PC-9 (cell line): ENCODE measurements at places on chromosomes 3 and 15. TPM values are rescaled to one million over a fixed set of nuclear protein-coding genes. Genes with fewer than 3 reads are reported as not detected.
A peak's percentile ranks its signal among the peaks of the same experiment; 100 is the strongest.

DNAJA4 gene
- 0.33 and 0.35 TPM in 2 replicates for total RNA-seq

LEKR1 gene
- 3.2 and 3.9 TPM in 2 replicates for total RNA-seq

RNU5B-1 gene
- total RNA-seq, result not detected in 2 replicates

PIGX gene
- 47.6 and 52.9 TPM in 2 replicates for total RNA-seq

VEPH1 gene
- total RNA-seq, result 4.0 and 5.1 TPM in 2 replicates

SAMMSON gene
- not detected in 2 replicates for total RNA-seq

GRCh38 chr15:66707310-66708082 lies 5.5 kb downstream of the SMAD6 start:
- H3K27me3 ChIP-seq, result no peaks in the 10 kb centered on the region
- no peak for DNase-seq
- no peak overlapping the region for H3K4me3 ChIP-seq
- H3K27ac ChIP-seq, result no peak overlapping the region
- peaks cover 16% of the 10 kb centered on the region for H3K4me1 ChIP-seq

DNA sequence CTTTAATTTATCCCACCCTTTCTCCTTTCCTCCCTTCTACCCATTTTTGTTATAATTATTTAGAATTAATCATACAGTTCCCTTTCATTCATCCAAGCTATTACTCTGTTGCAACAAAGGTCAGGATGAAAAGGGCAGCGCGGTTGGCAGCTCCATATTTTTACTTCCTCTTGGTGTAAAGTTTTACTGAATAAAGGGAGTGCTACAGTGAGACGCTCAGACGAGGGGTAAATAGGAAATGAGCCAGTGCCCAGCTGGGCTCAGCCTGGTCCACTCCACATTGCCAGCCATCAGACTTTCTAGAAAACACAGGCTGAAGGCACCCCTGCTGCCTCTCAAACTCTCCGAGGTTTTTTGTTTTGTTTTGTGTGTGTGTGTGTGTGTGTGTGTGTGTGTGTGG lies 21.9 kb upstream of the ZBTB38 start:
- no peak for DNase-seq
- no peaks in the 10 kb centered on the region for H3K36me3 ChIP-seq
- no peaks in the 10 kb centered on the region for H3K4me1 ChIP-seq
- H3K4me3 ChIP-seq, result no peak overlapping the region
- no peak overlapping the region for H3K27ac ChIP-seq

GRCh38 chr15:71463156-71463665 lies 347.1 kb upstream of the NR2E3 start:
- H3K4me1 ChIP-seq, result no peaks in the 10 kb centered on the region
- H3K4me3 ChIP-seq, result no peak overlapping the region
- H3K27ac ChIP-seq, result no peak overlapping the region
- no peaks in the 10 kb centered on the region for H3K36me3 ChIP-seq
- no peaks in the 10 kb centered on the region for H3K27me3 ChIP-seq
- no peak for DNase-seq

- no peak overlapping the region for H3K27ac ChIP-seq
- H3K4me3 ChIP-seq, result no peak overlapping the region
- no peak for DNase-seq
- no peaks in the 10 kb centered on the region for H3K4me1 ChIP-seq
- no peaks in the 10 kb centered on the region for H3K27me3 ChIP-seq
Observed at GRCh38 chr3:43256714-43257461, 29.5 kb upstream of the SNRK start.

DNA sequence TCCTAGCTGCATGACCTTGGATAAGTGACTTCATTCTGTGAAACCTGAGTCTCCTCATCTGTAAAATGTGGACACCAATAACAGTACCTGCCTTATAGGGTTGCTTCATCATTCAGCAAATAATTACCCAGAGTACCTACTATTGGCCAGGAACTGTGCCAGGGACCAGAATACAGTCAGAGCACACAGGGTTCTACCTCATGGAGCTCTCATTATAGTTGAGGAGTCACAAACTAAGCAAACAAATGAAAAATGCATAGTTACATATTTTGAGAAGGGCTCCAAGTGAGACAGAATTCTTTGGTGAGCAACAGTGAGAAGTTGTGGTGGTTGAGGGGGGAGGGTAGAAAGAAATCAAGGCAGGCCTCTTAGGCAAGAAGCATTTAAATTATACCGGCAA lies 308.6 kb upstream of the WNT5A start:
- no peak overlapping the region for H3K4me3 ChIP-seq
- no peaks in the 10 kb centered on the region; the same call in 1 of the 2 replicates for H3K36me3 ChIP-seq
- H3K27me3 ChIP-seq, result no peaks in the 10 kb centered on the region
- H3K4me1 ChIP-seq, result peaks cover 34% of the 10 kb centered on the region

DNA sequence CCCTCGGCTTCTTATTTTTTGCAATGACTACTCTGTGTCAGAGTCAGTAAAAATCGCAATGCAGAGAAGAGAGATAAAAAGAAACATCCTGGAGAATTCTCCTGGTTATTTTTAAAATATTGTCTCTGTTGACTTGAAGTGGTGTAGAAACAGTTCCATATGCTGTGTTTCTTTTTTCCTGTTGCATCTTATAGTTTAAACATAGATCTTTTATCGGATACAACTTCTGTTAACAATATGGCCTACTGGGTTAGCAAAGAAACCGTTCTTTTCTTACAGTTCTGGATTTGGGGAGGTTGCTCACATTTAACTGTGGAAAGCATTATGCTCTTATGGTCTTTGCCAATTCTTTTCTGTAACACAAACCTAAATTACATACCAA lies 769.1 kb upstream of the CFAP20DC start:
- peaks cover 4% of the 10 kb centered on the region; the same call in 1 of the 2 replicates for H3K36me3 ChIP-seq
- DNase-seq, result no peak
- peaks cover 56% of the 10 kb centered on the region for H3K4me1 ChIP-seq
- H3K27me3 ChIP-seq, result no peaks in the 10 kb centered on the region

- H3K4me3 ChIP-seq, result no peak overlapping the region
- peaks cover 9% of the 10 kb centered on the region; the same call in 1 of the 2 replicates for H3K4me1 ChIP-seq
- no peaks in the 10 kb centered on the region for H3K27me3 ChIP-seq
- H3K27ac ChIP-seq, result no peak overlapping the region
- no peak for DNase-seq
- peaks cover 3% of the 10 kb centered on the region; the same call in 1 of the 2 replicates for H3K36me3 ChIP-seq
Observed at GRCh38 chr3:69099576-69099975, 14.8 kb downstream of the ARL6IP5 start.

GRCh38 chr3:194998948-194999347 lies 272.0 kb downstream of the XXYLT1 start:
- H3K27me3 ChIP-seq, result no peaks in the 10 kb centered on the region
- no peak overlapping the region for H3K27ac ChIP-seq
- H3K4me3 ChIP-seq, result no peak overlapping the region
- no peak for DNase-seq
- no peaks in the 10 kb centered on the region for H3K36me3 ChIP-seq

- H3K4me1 ChIP-seq, result peaks cover 16% of the 10 kb centered on the region
- H3K27ac ChIP-seq, result no peak overlapping the region
- no peaks in the 10 kb centered on the region for H3K27me3 ChIP-seq
- no peak overlapping the region for H3K4me3 ChIP-seq
Observed at GRCh38 chr3:129445471-129445870, 5.4 kb downstream of the IFT122 start.

DNA sequence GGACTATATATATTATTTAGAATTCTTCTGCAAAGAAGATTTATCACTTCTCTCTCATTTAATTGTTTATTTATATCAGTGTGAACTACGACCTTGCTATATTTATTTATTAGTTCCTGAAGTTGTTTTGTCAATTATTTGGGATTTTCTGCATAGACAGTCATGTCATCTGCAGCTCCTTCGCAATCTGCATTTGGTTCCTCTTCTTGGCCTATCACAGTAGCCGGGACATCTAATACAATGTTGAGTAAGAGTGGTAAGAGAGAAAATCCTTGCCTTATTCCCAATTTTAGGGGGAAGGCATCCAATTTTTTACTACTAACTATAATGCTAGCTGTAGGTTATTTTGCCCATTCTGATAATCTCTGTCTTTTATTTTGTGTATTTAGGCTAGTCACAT lies 39.4 kb downstream of the FOXL2 start:
- no peak overlapping the region for H3K27ac ChIP-seq
- H3K27me3 ChIP-seq, result no peaks in the 10 kb centered on the region
- peaks cover 18% of the 10 kb centered on the region for H3K4me1 ChIP-seq
- no peak overlapping the region for H3K4me3 ChIP-seq

GRCh38 chr3:94146455-94146854 lies 83.6 kb downstream of the NSUN3 start:
- peaks cover 7% of the 10 kb centered on the region; the same call in 1 of the 2 replicates for H3K27me3 ChIP-seq
- no peak overlapping the region for H3K4me3 ChIP-seq
- no peaks in the 10 kb centered on the region for H3K4me1 ChIP-seq
- DNase-seq, result no peak

GRCh38 chr3:49911611-49912010 lies 7.9 kb upstream of the MST1R start:
- H3K4me3 ChIP-seq, result no peak overlapping the region
- no peaks in the 10 kb centered on the region for H3K27me3 ChIP-seq
- peaks cover 11% of the 10 kb centered on the region for H3K4me1 ChIP-seq
- no peak overlapping the region for H3K27ac ChIP-seq
- DNase-seq, result no peak
- H3K36me3 ChIP-seq, result no peaks in the 10 kb centered on the region

DNA sequence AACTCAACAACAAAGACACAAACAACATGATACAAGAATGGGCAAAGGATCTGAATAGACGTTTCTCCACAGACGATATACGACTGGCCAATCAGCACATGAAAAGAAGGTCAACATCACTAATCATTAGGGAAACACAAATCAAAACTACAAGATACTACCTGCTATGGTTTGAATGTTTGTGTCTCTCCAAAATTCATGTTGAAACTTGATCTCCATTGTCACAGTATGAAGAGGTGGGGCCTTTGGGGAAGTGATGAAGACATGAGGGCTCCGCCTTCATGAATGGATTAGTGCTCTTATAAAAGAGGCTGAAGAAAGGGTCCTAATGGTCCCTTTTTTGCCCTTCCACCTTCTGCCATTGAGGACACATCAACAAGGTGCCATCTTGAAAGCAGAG lies 32.3 kb downstream of the ACAP2 start:
- DNase-seq, result no peak
- H3K36me3 ChIP-seq, result peaks cover 9% of the 10 kb centered on the region; the same call in 1 of the 2 replicates
- no peak overlapping the region for H3K27ac ChIP-seq
- no peak overlapping the region for H3K4me3 ChIP-seq

GRCh38 chr15:50107591-50108408 lies 11.2 kb downstream of the ATP8B4 start:
- no peaks in the 10 kb centered on the region for H3K4me1 ChIP-seq
- DNase-seq, result no peak
- H3K4me3 ChIP-seq, result no peak overlapping the region
- no peaks in the 10 kb centered on the region for H3K27me3 ChIP-seq
- H3K27ac ChIP-seq, result no peak overlapping the region
- no peaks in the 10 kb centered on the region for H3K36me3 ChIP-seq

GRCh38 chr3:19652336-19652735 lies 281.7 kb downstream of the EFHB start:
- no peak overlapping the region for H3K4me3 ChIP-seq
- no peaks in the 10 kb centered on the region for H3K27me3 ChIP-seq
- no peak overlapping the region for H3K27ac ChIP-seq
- H3K36me3 ChIP-seq, result no peaks in the 10 kb centered on the region
- no peaks in the 10 kb centered on the region for H3K4me1 ChIP-seq
- no peak for DNase-seq

DNA sequence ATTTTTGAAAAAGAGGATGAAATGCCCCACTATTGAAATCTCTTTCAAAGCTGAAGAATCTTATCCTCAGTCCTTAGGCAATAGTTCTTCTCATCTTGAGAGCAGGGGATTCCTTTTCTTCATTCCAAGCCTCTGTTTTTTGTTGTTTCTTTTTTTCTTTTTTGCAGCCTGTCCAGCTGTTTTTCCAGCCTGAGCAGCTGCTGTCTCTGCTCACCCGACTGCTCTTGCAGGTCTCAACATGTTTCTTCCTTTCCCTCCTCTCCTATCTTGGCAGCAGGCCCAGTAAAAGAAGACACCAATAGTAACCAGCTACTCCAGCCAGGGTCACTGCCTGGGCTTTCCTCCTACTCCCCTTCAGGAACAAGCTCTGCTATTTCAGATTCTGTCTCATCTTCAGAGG lies 23.8 kb downstream of the MEX3B start:
- H3K4me1 ChIP-seq, result no peaks in the 10 kb centered on the region
- no peak overlapping the region for H3K4me3 ChIP-seq
- H3K27me3 ChIP-seq, result peaks cover 26% of the 10 kb centered on the region
- no peaks in the 10 kb centered on the region for H3K36me3 ChIP-seq
- H3K27ac ChIP-seq, result no peak overlapping the region
- DNase-seq, result no peak

DNA sequence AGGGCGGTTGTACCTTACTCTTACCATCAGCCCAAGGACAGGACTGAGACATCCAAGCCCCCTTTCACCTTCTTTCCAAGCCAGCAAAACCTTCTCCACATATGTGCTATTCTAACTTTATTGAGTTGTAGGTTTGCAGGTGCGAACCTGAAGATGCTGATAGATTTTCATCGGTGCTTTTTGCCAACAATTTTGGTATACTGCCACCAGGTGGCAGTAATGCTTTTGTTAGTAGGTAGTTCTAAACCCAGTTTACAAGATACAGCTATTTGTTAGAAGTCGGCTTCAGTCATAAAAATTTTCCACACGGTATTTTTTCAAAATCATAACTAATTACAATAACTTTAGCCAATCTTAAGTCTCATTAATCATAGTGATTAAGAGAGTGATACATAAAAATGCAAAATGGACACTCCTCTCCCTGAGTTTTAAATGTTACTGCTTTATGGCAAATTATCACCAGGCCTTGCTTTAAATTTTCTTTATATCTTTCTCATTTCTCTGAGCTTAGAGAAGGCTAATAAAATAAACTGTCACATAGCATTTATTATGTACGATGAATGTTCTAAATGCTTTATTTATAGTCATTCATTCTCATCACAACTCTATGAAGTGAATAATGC lies 636 bp downstream of the TBC1D21 start:
- H3K27me3 ChIP-seq, result peaks cover 46% of the 10 kb centered on the region
- H3K4me3 ChIP-seq, result no peak overlapping the region
- no peaks in the 10 kb centered on the region for H3K4me1 ChIP-seq
- no peak overlapping the region for H3K27ac ChIP-seq
- peak; percentile 17 for DNase-seq
- no peaks in the 10 kb centered on the region for H3K36me3 ChIP-seq

- no peaks in the 10 kb centered on the region for H3K27me3 ChIP-seq
- H3K4me1 ChIP-seq, result no peaks in the 10 kb centered on the region
- no peaks in the 10 kb centered on the region for H3K36me3 ChIP-seq
- H3K4me3 ChIP-seq, result no peak overlapping the region
- no peak for DNase-seq
Observed at GRCh38 chr3:181457756-181458155, 254.0 kb upstream of the SOX2 start.

DNA sequence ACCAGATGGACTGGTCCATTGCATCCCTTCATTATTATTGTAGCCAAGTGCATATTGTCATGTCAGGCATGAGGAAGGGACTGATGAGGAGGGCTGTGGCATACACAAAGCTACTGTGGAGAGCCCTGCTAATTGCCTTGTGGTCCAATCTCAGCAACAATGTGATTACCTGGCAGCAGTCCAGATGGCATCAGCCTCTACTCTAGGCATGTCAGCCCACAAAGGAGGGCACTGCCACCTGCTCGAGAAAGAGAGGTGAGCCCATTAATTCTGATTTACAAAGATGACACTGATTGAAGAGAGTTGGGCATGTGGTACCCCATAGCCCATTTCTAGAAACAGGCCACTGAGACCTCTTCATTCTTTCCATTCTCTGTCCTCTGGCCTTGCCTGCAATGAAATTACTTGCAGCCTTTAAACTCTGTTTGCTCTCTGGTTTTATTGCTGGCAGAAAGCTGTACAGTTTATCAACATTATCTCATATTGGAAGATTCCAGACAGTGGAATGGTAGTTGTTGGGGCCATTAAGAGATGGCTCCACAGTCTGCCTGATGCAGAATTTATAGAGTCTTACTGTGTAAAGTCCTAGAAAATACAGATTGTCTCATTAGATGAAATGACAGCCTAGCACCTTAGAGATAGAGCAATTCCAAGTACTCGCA lies 307.7 kb downstream of the ARPP21 start:
- no peaks in the 10 kb centered on the region for H3K4me1 ChIP-seq
- no peak overlapping the region for H3K4me3 ChIP-seq
- no peak overlapping the region for H3K27ac ChIP-seq
- H3K36me3 ChIP-seq, result no peaks in the 10 kb centered on the region
- DNase-seq, result no peak
